Activated T-cell treated with anti-CD3 and anti-CD28 coated beads, Interleukin-2, amount 50 U/mL, for 4 hours (primary cell): ENCODE measurements at places on chromosomes 5 and 9.

DNA sequence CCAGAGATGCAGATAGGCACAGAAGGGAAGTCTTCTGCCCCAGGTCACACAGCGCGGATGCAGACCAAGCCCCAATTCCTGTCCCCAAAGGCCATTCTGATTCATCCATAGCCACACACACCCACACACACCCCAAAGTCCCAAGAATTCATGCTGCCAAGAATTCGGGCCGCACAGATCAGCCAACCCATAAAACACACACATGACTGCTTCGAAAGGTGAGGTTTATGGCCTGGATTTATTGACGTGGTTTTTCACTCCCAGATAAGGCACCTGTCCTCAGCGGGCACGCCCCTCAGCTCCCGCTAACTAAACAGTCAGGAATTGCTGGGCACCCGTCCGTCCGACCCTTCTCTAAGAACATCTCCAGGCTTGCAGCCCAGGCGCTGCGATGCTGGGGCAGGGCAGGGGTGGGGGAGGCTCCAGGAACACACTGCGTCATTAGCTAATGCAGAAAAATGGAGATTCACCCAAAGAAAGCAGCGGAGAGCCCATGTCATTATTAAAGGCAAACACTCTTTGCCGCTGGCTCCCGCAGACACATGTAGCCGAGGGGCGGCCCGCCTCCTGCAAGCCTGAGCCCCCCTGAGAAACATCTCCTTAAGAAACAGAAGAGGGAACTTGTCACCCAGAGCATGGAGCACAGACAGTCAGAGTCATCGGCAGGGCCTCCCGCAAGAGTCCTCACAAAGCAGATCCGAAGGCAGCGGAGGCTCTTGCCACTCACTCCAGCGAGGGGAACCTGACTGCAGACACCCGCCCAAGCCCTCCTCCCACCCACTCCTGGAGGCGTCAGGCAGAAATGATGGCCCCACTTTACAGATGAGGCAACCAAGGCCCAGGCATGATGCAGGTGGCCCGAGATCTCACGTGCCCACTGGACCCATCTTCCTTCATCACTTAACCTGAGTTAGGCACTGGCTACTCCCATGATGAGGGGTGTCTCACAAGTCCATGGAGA, 19.9 kb downstream of the VAV2 start:
- no peak for DNase-seq

- no peak for DNase-seq
These were observed 502.5 kb upstream of the ARRDC3 start for GRCh38 chr5:91885291-91886265.

DNA sequence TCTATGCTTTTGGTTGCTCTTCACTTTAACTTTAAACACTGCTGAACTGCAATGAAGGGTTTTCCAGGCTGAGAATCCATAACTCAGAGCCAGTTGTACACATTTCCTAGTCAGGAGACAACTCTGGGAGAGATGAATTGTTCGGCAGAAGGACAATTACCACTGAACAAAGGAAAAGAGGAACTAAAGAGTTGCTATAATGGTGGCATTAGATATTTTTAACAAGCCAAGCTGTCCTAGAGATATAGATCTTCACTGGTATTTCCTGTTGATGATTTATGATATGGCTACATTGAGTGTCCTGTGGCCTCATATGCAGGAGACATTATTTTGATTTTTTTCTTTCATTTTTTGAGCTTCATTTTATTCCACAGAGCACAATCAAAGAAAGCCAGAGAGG, 219.1 kb upstream of the PCSK5 start:
- DNase-seq, result no peak

- no peak for DNase-seq
These were observed 111.9 kb upstream of the TNFAIP8 start for GRCh38 chr5:119243888-119244287.

- DNase-seq, result no peak
These were observed 25.3 kb upstream of the PPP1R2B start for GRCh38 chr5:156824800-156825199.

- peak; percentile 45 for DNase-seq
These were observed at the start of gene CERCAM for GRCh38 chr9:128420651-128421481. TSS of gene CERCAM (plus strand) at chr9:128420857. CDS start at chr9:128420878, 21 bp downstream.

DNA sequence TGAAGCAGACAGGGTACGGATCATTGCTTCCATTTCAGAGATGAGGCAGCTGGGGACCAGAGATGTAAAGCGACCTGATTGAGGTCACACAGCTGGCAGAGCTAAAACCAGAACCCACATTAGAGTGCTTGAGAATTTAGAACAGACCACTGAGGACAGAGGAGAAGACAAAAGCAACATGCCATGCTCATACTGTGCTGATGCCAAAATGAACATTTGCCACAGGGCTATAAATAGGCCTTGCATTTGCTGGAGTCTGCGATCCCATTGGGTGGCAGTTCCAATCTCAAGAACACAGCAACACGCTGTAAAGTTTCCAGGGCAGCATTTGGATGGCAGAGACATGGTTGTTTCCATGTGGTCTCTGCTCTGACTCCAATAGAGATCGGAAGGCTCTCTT, 222.4 kb upstream of the TBC1D2 start:
- DNase-seq, result no peak

DNA sequence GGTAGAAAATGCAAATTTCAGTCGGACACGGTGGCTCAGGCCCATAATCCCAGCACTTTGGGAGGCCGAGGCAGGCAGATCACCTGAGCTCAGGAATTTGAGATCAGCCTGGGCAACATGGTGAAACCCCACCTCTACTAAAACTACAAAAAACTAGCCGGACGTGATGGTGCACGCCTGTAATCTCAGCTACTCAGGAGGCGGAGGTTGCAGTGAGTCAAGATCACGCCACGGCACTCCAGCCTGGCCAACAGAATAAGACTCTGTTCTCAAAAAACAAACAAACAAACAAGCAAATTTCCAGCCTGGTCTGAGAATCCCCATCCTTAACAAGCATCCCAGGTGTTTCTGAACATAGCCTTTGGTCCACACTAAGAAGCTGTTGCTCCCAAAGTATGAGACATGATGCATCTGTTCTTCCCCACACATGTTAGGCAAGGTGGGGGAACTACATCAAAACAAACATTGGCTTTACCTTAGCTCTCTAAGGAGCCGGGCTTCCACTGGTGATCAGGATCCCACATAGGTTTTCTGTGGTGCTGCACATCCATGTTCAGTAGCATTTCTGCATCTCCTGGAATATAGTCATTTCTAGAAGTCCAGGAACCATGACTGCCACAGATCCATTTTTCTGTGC, 92.5 kb upstream of the DMRT1 start:
- no peak for DNase-seq

DNA sequence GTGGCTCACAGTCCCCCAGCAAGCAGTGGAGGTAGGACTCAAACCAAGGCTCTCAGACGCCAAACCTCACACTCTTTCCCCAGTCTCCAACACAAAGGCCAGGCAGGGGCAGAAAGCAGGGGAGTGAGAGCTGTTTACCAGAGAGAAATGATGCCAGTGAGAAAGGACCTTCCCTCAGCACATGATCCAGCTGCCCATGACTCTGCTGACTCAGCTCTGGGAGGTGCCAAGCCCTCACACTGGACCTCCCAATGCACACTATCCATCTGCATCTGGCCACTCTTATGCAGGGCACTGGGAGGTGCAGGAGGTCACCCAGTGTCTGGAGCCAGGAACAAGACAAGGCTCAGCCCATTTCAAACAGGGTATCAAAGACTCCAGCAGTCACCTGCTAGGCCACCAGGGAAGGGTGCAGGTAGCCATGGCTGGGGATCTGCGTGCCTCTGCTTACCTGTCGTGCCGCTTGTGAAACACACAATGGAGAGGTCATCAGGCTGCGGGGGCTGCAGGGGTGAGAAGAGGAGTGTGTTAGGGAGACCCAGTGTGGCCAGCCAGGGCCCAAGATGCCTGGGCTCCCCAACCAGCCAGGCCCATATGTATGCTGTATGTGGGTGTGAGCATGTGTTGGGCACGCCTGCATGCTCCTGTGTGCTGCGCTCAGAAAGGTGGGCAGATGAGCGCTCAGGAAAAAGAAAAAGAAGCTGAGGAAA, 26.3 kb downstream of the ACSL6 start:
- DNase-seq, result no peak

GRCh38 chr5:170651604-170652277, 131.8 kb upstream of the GABRP start:
- no peak for DNase-seq

DNA sequence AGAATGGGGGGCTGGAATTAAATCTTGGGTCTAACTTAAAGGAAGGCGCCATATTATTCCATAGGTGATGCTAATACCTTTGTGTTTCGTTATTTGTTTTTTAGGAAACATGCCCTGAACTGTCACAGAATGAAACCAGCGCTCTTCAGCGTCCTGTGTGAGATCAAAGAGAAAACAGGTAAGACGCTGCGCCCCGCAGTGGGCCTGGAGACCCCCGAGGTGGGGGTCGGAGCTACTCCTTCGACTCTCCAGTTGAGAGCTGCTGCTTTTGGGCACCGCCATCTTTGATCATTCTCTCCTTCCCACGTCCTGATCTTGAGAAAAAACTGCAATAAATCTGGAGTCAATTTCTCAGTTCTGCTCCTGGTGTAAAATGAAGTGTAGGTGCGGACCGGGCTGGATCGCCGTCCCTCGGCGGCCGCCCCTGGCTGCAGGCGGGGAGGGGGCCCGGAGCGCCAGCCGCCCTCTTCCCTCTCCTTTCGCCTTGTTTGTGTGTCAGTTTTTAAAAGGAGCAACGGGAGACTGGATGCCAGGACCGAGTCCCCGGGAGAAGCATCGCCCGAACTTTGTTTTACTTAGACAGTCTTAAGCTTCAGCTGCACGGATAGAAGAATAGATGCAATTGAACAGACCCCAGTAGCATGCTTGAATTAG, 1.4 kb downstream of the PBX3 start:
- no peak for DNase-seq

GRCh38 chr9:76013809-76014208, 123.3 kb downstream of the PCSK5 start:
- no peak for DNase-seq

DNA sequence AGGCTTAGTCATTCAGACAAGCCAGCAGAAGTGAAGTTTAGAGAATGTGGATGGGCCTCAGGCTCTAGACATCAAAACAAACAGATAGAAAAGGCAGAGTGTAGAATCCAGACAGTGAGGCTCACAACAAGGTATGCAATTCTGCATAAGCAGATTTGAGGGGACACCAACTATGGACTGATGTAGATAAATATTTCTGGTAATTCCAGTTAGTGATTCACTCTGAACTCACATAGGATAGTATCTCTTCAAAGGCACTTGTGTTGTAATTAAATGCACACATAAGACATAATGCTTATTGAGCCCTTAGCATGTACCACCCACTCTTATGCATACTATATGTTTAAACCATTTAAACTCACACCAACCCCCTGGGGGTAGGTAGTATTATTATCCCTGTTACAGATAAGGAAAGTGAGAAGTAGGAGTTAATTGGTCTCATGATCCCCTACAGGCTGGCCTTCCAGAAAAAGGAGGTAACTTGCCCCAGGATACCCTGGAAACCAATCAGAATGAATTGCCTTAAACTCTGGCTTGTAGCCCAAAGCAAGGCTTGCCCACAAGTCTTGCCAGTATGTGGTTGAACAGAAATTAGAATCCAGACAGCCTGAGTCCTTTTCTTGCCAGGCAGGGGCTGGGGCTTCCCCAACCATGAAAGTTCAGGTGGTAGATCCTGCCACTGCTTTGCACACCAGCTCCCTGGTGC, 39.5 kb upstream of the HSPB3 start:
- DNase-seq, result no peak

GRCh38 chr5:79990205-79990597, 861 bp downstream of the MTX3 start:
- no peak for DNase-seq

DNA sequence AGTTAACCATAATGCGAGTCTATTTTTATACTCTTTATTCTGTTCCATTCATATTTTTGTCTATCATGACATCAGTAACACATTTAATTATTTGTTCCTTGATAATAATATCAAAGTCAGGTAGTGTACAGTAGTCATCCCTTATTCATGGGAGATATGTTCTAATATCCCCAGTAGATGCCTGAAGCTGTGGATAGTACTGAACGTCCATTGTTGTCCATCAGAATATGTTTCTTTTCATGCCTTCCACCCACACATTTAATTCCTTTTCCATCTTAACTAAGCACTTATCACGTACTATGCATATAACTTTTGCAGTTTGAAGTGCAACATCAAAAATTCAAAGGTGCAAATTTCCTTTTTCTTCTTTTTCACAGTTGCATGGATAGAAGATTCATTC, 53.6 kb downstream of the FER start:
- DNase-seq, result no peak

GRCh38 chr9:134326724-134327601, 708 bp downstream of the RXRA start:
- DNase-seq, result no peak

DNA sequence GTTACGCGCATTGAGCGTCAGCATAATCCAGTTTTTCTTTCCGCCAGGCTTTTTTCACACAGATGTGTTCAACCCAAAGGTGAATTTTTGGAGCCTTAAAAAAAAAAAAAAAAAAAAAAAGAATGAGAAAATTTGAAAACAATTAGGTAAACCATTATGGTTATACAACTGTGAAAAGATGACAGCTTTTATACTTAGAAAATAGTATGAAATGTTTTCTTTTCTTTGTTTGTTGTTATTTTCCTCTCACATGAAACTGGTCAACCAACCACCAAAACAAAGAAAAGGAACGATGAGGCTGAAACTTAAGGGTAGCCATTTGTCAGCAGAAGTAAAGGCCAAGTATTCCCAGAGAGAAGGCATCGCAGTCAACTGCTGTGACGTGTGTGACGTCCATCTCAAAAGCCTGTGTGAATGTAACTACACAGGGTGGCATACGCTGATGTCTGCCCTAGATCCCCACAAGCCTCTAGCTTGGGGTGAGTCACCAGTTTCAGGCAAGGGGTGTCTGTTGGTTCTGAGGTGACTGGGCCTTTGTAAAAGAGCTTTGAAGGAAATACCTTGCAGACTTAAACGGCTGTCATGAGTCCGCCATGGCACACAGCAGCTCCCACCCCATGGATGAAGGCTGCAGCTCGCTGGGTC, 182.9 kb downstream of the AOPEP start:
- DNase-seq, result no peak

DNA sequence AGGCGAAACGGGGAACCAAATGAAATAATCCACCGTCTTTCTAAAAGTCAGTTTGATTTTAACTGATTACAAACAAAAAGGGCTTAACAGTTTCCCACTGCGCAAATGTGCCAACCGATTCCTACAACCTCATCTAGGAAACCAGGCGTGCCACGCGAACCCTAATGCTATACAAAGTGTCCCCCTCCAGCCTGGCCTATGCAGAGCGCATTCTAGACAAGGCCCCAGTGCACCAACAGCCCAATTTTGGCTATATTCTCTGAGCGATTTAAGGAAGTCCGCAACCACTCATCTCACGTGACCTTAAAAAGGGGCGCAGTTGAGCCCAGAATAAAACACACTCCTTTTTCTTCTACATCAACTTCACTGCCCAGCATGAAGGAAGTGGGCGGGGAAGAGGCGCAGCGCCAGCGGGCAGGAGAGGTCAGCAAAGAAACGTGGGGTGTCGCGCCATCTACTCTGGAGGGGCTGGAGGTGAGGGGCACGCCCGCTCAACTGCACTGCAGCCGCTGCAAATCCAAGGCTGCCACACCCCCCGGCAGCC, 779 bp downstream of the FAM13B start:
- DNase-seq, result peak; percentile 23
